Bronchus fibroblast of lung (primary cell): ENCODE measurements at places on chromosomes 2 and 18. TPM values are rescaled to one million over a fixed set of nuclear protein-coding genes. Genes with fewer than 3 reads are reported as not detected.

CNDP1 gene
- 0.15 TPM in 1 of 2 replicates, not detected in the other for total RNA-seq

RHOB gene
- 130 and 145 TPM in 2 replicates for total RNA-seq

SMYD1 gene
- total RNA-seq = not detected in 2 replicates

SLC9A2 gene
- total RNA-seq = not detected in 2 replicates

AOX1 gene
- total RNA-seq = 27.8 and 36.7 TPM in 2 replicates

ASXL3 gene
- 0.34 and 0.45 TPM in 2 replicates for total RNA-seq

ATOH8 gene
- 11.4 and 15.1 TPM in 2 replicates for total RNA-seq

AKAIN1 gene
- total RNA-seq = not detected in 2 replicates

CMPK2 gene
- total RNA-seq = 0.30 and 0.50 TPM in 2 replicates

TFCP2L1 gene
- total RNA-seq = under 0.01 TPM in 1 of 2 replicates, not detected in the other

PPP1R1C gene
- 0.15 and 0.34 TPM in 2 replicates for total RNA-seq

SKOR2 gene
- not detected in 2 replicates for total RNA-seq

STPG4 gene
- total RNA-seq = not detected in 2 replicates

HOXD4 gene
- not detected in 2 replicates for total RNA-seq
